ENCODE measurements at places on chromosomes 7 and 10. TPM values are rescaled to one million over a fixed set of nuclear protein-coding genes. Genes with fewer than 3 reads are reported as not detected.

- DNase-seq: no peak
Observed at GRCh38 chr7:24946467-24946866, 33.5 kb downstream of the OSBPL3 start.

DNA sequence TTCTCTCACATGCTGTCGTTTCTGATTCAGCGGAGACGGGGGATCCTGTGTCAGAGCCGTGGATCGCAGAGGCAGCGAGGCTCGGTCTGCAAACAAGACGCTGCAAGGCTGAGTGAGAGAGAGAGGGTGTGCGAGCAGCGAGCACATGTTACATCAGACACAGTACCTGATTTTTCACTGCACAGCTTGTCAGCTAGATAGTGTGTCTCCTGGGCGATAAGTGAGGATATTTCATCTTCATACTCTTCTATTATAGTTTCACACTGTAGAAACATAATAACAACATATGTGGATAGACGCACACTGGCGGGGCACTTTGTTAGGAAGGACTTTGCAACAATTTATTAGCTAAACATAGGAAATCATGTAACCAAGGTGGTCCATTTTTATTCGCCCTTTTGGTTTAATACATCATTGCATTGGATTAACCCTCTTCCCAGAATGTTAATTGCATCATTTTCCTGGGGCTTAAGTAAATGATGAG, 39.5 kb downstream of the CNPY1 start:
- DNase-seq: no peak

Gene GRM8
- 7.6 TPM for polyA plus RNA-seq

Gene IDI2
- not detected for polyA plus RNA-seq

DNA sequence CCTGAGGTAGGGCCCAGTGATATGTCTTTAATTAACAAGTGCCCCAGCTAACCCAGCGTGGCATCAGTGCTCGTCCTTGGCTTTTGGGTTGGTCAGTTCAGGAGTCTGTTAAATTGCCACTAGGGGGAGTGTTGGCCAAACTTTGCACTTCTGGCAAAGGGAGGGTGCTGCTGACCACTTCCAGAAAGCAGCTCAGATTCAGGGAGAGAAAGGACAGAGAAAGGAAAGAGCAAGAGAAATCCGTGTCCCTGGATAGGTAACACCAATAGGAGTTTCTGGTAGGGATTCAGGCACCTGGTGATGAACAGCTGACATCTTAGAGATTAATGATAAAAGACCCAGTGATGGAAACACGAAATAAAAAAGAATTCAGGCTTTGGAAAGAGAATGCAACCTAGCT, 243.1 kb upstream of the AOAH start:
- DNase-seq: no peak

- DNase-seq: no peak
Observed at GRCh38 chr10:133440633-133441285, 13.0 kb upstream of the SCART1 start.

Gene ZMIZ2
- polyA plus RNA-seq: 94.4 TPM

Gene SDK1
- 5.8 TPM for polyA plus RNA-seq

Gene GPR37
- 2.1 TPM for polyA plus RNA-seq

DNA sequence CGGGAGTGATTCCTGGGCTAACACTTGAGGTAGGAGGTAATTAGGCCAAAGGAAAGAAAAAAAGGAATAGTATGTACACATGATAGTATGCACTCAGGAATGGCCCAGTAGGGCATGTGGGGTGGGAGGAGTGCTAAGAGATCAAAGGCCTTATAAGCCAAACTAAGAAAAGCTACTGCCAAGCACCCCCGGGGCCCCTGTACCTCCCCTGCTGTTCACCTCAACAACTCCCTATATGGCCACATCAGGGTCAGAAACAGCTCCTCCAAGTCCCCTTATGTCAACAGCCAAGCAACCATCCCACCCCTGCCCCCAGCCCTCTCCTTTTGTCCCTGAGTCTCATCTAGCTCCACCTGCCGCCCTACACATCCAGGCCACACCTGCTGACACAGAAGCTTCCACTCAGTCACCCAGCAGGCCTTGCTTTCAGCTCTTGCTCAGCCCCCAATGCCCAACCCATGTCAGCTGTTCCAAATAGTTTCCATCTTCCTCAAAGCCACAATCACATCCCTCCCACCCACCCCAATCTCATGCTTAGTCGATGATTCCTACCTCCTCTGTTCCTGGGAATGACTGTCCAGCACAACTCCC, 80.2 kb downstream of the SORBS1 start:
- no peak for DNase-seq

GRCh38 chr7:79462390-79462789, 8.9 kb upstream of the MAGI2 start:
- DNase-seq: no peak

GRCh38 chr7:157587051-157587804, 250.4 kb downstream of the DNAJB6 start:
- DNase-seq: no peak

Gene ARHGAP22
- 3.3 TPM for polyA plus RNA-seq

DNA sequence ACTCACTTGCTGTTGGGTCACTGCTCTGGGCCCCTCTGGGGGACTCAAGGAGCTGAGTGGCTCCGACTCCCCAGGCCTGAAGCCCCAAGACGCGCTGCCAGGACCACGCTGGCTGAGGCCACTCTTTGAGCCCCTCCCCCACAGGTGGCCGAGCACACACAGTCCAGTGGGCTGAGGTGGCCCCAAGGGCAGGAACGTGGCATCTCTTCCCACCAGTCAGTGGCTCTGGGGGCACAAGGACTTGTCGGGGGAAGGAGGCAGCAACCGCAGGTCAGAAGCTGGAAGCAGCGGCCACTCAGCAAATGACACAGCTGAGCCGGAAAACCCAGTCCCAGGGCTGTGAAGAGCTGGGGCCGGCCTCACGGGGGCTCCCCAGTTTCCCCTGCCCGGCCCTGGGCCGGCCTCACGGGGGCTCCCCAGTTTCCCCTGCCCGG, 24.1 kb downstream of the GRIFIN start:
- no peak for DNase-seq

GRCh38 chr10:71285180-71285545, 33.9 kb upstream of the SLC29A3 start:
- no peak for DNase-seq

Gene XRCC2
- polyA plus RNA-seq: 10.7 TPM

Gene PCDH15
- polyA plus RNA-seq: 9.8 TPM

GRCh38 chr10:121662945-121663917, 65.0 kb upstream of the FGFR2 start:
- no peak for DNase-seq

DNA sequence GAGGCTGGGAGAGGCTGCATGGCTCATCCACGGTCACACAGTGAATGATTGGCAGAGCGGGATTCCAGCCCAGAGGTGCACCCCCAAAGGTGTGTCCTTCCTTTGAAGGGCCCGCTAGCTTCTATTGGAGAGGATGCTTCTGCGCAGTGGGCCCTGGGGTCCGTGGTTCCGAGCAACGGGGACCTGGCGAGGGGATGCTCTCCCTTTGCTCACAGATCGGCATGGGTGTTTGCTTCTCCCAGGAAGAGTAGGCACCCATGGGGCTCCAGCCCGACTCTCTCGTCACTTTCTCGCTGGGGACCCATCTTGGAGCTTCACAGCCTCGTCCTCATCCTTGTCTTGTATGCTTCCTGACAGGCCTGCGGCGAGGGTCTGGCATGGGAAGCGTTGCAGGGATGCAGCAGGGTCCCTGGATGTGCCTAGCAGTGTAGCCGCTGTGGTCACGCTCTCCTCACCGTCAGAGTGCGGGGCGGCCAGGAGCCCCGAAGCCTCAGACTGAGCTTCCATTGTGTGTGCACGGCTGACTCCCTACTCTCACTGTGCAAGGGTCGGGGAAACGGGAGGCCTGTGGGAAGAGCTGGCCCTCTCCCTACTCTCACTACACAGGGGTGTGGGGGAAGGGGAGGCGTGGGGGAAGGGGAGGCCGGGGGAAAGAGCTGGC, 538.5 kb upstream of the FOXK1 start:
- DNase-seq: no peak

Gene C10orf62
- polyA plus RNA-seq: 0.59 TPM

DNA sequence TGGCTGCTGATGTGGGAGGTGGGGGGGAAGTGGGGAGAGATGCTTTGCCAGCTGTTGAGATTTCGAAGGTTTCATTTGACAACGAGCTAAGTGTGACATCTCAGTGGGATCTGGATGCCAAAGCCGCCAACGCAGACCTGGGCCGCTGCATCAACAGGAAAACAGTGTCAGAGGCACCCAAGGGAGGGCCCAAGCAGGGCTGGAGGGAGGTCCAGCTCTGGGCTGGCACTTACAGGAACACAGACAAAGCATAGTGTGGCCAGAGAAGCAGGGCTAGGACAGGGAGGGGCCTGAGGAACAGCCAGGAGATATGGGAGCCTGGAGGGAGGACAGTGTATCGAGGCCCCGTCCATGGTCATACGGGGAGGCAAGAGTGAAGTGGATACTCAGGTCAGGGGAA, 73.1 kb downstream of the GTF2IRD1 start:
- no peak for DNase-seq

Gene HYAL4
- polyA plus RNA-seq: not detected

Gene AKR1C8
- polyA plus RNA-seq: 0.20 TPM

GRCh38 chr10:59361663-59362143, 646 bp downstream of the FAM13C start:
- DNase-seq: no peak

GRCh38 chr7:109964780-109965179, 1126.1 kb upstream of the LRRN3 start:
- DNase-seq: no peak

Gene CFAP43
- 12.8 TPM for polyA plus RNA-seq

Gene R3HCC1L
- 21.4 TPM for polyA plus RNA-seq

- no peak for DNase-seq
Observed at GRCh38 chr10:31822150-31822549, 106.5 kb downstream of the ARHGAP12 start.

GRCh38 chr10:16952610-16953009, 135.4 kb upstream of the RSU1 start:
- DNase-seq: no peak

Gene ATG9B
- polyA plus RNA-seq: 2.9 TPM

- DNase-seq: no peak
Observed at GRCh38 chr10:26832960-26833359, 27.8 kb downstream of the ABI1 start.

- no peak for DNase-seq
Observed at GRCh38 chr10:73405556-73405955, 8.3 kb downstream of the ANXA7 start.

Gene ZNF804B
- 0.21 TPM for polyA plus RNA-seq

DNA sequence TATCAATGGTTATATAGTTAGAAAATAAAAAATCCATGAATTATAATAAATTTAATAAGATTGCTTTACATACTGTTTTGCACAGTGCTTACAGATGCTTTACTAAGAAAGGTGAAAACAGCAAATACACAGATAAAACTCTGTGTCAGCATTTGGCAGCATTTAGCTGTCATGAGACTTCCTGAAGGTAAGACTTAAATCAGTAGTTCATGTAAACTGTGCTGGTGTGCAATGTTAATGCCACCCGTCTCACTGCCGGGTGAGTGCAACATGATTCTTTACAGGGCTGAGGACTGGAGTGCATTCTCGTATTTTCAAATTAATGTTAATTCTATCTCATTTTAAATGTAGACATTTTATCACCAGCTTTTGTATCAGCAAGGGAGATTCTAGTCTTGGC, 326.2 kb upstream of the POT1 start:
- DNase-seq: no peak

Gene AKR1C4
- polyA plus RNA-seq: not detected

- no peak for DNase-seq
Observed at GRCh38 chr10:8063935-8064334, 9.4 kb downstream of the GATA3 start.

GRCh38 chr7:119684763-119685162, 588.2 kb upstream of the KCND2 start:
- DNase-seq: no peak

DNA sequence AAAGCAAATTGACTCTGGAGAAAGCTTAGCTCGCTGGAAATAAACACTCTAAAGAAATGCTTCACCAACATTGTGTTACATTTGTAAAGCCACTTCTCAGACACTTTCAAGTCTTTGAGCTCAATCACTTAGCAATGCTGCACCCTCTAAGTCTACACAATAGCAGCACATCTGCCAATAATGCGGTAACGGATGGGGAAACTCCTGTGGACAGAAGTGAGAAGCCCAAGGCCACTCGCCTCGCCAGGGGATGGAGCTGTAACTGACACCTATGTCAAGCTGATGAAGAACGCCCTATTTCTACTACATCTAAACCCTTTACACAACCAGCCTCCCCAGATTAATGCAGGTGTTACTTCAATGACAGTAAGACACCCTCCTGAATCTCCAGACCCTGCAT, 167.7 kb downstream of the SFMBT2 start:
- no peak for DNase-seq

DNA sequence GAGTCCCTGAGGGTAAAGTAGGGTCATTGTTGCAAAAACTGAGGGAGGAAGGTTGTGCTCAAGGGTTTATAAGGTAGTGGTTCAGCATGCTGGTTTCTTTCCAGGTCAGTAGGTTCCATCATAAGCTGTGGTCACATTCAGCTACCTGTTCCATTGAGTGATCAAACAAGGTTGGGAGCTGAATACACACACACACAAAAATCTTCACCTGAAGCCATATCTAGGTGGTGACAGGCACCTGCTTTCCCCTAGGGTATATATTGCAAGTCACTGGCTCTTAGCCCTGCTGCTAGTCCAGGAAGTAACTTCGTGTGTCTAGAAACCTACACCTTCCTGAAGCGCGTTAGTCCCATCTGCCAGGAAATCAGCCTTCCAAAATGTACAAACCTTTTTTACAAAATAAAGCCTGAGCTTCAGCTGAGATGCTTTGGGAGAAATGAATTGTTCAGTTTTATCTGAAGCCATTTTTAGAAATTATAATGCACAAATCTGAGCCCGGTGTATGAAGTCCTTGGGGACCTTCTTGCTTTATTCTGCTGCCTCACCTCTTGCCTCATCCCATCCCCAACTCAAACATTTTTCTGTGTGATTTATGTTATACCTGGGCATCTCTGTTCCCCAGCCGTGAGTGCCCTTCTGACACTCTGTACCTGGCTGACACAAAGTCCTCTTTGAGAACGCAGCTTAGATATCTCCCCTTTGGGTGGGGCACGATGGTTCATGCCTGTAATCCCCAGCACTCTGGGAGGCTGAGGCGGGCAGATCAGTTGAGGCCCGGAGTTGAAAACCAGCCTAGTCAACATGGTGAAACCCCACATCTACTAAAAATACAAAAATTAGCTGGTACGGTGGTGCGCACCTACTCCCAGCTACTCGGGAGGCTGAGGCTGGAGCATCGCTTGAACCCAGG, 10.6 kb upstream of the LAMTOR4 start:
- DNase-seq: no peak

DNA sequence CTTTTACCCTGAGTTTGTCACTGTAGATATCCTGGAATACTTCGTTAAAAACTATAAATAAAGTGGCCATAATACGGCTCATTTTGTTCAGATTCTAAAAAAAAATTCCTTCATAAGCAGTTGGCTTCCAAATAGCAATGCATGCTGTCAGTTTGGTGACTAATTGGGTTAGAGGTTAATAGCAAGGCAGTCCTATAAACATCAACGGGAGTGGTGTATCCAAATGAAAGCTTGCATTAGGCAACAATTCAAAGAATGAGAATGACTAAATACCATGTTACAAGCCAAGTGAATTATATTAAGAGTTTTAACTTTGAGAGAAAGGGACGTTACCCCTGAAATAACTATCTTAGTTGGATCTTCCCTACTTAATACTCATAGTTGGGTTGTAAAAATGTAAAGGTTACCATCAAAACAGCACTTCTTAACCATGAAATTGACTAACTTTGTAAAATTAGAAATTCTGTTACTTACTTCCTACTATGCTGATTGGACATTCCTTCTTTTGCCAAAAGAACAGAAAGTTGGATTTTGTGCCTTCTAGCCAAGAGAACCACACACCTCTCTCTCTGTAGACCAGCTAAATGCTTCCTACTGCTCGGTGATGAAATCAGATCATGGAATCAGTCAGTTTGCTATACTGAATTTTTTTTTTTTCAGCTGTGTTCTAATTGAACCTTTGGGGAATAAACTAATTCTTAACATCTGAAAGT, 98.0 kb downstream of the KAT6B start:
- DNase-seq: no peak

Gene CACNA2D1
- 23.0 TPM for polyA plus RNA-seq
